Adrenal gland (tissue), 19 donors: ENCODE measurements at places on chromosomes 6 and 20.

- no peak for DNase-seq
Measured at GRCh38 chr6:140370976-140371870, 996.8 kb upstream of the CITED2 start.

DNA sequence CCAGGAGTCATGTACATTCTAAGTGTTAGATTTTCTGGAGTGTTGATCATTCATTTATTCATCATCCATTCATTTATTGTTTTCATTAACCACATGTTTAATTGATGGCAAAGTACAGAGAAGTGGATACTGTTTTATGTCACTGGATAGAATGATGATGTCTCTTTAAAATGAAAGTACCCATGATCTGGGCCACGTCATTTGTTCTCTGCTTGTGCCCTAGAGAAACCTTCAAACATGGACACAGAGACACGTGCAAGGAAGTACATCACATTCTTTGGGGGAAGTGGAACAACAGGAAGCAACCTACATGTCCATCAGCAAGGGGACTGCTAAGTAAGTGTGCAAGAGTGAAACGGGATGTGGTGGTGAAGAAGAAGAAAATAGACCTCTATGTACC lies 75.8 kb upstream of the TSHZ2 start:
- no peak for DNase-seq

GRCh38 chr6:72841195-72841594 lies 219.3 kb downstream of the KCNQ5 start:
- no peak for DNase-seq

DNA sequence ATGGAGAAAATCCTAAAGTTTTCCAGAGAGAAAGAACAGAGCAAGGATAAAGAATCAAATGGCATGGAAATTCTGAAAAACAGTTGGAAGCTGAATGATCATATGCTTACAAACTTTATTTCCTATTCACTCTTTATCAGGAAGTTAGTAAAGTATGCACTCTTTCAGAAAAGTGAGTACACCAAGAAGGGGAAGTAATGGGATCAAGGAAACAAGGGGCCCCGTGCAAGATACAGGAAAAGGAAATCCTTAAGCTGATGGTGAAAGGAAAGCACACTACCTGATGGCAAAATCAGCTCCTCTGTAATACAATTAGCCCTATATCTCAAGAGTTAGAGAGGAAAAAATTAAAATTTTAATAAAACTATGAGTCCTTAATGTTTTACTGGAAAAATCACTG lies 14.0 kb downstream of the CALHM6 start:
- no peak for DNase-seq

GRCh38 chr6:67248077-67248476 lies 1387.0 kb upstream of the ADGRB3 start:
- DNase-seq = no peak

DNA sequence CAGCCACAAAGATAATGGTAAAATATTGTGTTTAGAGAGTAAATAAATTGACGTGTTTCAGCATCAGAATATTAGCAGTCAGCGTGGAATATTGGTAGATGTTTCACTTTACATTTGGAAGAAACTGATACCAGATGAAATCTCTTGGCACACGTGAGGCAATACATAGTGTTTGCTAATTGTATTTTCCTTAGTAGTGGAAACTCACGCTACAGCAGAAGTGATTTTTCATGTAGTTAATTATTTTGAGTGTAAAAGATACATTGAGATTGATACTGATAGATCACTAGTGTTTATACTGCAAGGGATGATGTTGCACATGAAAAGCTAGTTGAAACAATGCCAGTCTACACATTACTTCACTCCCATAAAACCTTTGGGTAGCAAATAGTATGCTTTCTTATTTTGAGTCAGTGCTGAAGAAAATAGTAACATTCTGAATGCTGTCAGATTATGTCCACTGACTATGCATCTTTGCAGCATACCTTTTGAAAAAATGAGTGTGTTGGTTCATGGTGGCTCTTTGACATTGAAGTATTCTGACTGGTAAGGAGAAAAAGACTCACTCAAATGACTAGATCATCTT lies 59.3 kb downstream of the CD2AP start:
- no peak for DNase-seq

DNA sequence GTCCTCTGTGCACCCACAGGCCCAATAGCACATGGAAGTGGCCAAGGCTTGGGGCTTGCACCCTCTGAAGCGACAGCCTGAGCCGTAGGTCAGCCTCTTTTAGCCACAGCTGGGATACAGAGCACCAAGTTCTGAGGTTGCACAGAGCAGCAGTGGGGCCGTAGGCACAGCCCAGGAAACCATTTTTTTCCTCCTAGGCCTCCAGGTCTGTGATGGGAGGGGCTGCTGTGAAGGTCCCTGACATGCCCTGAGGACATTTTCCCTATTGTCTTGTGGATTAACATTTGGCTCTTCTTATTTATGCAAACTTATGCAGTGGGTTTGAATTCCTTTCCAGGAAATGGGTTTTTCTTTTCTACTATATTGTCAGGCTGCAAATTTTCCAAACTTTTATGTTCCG lies 878.7 kb upstream of the MAN1A1 start:
- DNase-seq = no peak
